Activated effector memory CD4-positive, alpha-beta T cell treated with anti-CD3 and anti-CD28 coated beads, Interleukin-2, amount 50 U/mL, for 16 hours (primary cell): ENCODE measurements at places on chromosomes 3 and 15.
A peak's percentile ranks its signal among the peaks of the same experiment; 100 is the strongest.

- no peak for DNase-seq
Observed at GRCh38 chr15:95658799-95659198, 671.7 kb upstream of the NR2F2 start.

GRCh38 chr3:42228796-42229195 lies 37.2 kb downstream of the CCK start:
- DNase-seq = no peak

DNA sequence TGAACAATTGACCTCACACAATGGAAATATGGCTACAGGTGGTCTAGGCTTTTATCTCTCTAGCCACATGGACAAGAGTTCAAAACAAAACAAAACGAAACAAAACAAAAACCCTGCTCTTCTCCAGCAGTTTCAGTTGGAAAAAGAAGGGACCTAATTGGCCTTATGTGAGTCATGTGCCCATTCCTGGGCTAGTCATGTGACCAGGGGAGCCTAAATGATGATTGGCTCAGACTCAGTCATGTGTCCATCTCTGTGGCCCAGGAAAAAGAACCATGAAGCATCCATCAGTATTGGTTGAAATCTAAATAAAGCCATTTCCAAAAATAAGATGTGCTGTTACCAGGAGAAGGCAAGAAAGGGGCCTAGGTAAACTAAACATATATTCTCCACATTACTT lies 96.8 kb downstream of the ANXA2 start:
- no peak for DNase-seq

GRCh38 chr3:66712210-66712609 lies 211.4 kb upstream of the LRIG1 start:
- DNase-seq = no peak

- DNase-seq = no peak
Observed at GRCh38 chr3:121809249-121809648, 25.6 kb downstream of the IQCB1 start.

GRCh38 chr3:64361962-64362735 lies 136.9 kb upstream of the PRICKLE2 start:
- DNase-seq = no peak

- DNase-seq = no peak
Observed at GRCh38 chr15:70463453-70463834, 299.9 kb downstream of the UACA start.

- DNase-seq = no peak
Observed at GRCh38 chr3:126269354-126269753, 87.9 kb downstream of the KLF15 start.

DNA sequence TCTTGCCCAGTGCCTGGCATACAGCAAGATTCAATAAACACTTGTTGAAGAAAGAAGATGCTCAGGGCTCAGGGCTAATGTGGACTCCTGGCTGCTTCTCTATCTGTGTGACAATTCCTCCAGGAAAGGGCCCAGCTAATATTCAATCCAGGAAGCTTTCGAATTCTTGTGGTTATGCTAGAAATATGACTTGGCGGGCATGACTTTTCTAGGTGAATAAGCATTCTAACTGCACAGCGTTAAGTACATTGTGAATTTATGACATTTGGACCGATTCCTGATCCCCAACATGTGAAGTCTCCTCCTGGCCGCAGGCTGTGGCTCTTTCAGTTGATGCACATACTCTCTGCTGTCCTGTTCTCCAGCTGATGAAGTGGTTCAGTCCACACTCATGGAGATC lies 117.0 kb downstream of the IMPG2 start:
- DNase-seq = no peak

GRCh38 chr3:188527389-188527788 lies 373.4 kb downstream of the LPP start:
- no peak for DNase-seq

DNA sequence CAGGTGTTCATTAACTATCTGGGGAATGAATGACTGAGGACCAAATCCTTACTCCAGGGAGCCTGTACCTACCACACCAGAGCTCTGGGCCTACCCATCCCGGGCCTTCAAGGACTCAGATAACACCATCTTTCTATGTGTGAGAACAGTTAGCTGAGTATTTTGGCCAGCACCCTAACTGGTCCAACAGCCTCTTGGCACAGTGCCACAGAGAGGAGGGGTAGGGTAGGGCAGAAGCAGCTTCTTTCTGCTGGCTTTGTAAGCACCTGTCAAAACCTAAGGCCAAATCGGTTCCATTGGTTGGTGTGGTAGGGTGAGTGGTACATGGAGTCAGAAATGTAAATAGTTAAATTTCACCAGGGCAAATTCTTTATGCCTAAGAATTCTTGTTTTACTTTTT lies 26.7 kb downstream of the ISL2 start:
- no peak for DNase-seq

DNA sequence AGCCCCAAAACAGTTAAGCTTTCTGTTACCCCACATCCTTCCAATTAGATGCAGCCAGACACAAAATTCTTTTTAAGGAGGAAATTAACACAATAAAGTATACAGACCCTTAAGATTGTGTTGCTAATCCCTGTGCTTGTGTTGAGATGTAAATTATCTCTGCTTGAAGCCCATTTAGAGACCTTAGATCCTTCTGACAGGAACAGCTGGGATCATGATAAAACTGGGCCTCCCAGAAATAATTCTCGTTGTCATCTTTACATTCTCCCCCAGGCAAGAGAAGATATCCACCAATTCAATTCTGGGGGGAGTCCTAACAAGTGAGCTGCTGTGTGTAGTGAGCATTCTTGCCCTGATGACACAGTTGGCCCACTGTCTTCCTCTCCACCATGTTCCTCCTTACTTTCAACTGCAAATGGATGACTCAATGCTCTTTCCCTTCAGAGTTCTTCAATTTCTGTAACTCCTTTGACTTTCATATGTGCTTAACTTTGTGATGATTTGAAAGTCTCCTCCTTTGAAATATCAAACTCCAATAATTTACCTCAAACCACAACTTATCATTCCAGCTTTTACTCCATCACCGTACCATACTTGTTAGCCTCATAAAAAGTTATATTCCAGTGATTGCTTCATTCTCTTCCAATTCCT lies 186.6 kb downstream of the RAP2B start:
- DNase-seq = no peak

DNA sequence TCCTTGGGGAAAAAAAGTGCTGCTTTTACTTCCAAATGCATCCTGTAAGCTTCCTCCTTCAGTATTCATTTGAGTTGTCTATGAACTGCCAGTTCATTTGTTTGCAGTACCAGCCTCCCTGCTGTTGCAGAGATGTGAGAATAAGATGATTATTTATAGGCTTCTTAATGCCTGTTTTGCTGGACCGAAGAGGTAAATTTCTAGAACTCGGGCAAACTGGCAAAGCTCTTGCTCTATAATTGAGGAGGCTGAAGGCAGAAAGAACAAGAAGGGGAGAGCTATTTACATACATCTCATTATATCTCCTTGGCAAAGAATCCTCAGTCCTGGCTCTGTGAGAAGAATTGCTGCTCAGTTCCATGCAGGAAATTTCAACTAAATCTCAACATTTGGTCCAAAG lies 790.4 kb downstream of the GRM7 start:
- DNase-seq = no peak

- DNase-seq = peak; percentile 87
Observed at GRCh38 chr15:63436872-63437375, 55.3 kb upstream of the CA12 start.

GRCh38 chr15:92900731-92901071 lies 577 bp downstream of the CHD2 start:
- no peak for DNase-seq

- DNase-seq = no peak
Observed at GRCh38 chr3:53973905-53974304, 82.2 kb upstream of the SELENOK start.

DNA sequence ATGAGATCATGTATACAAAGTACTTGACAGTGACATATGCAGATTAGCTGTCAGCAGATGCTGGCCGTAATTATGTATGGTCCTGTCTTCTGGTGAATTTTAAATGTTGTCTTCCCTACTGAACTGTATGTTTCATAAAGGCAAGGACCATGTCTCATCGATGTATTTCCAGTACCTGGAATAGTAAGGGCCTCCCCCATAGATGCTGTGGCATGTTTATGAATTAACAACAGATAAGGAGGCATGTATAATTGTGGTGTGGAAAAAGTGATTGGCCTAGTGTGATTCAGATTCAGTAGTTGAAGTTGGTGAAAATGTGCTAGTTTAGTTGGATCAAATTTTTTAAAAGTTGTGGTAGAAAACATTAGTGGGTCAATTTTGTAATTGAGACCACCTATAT lies 202.7 kb upstream of the SLC2A2 start:
- no peak for DNase-seq

GRCh38 chr15:90425726-90426346 lies 37.8 kb downstream of the IQGAP1 start:
- no peak for DNase-seq

GRCh38 chr3:71718072-71718471 lies 7.1 kb downstream of the EIF4E3 start:
- DNase-seq = peak; percentile 82

GRCh38 chr15:80100247-80100646 lies 40.8 kb downstream of the ZFAND6 start:
- no peak for DNase-seq

DNA sequence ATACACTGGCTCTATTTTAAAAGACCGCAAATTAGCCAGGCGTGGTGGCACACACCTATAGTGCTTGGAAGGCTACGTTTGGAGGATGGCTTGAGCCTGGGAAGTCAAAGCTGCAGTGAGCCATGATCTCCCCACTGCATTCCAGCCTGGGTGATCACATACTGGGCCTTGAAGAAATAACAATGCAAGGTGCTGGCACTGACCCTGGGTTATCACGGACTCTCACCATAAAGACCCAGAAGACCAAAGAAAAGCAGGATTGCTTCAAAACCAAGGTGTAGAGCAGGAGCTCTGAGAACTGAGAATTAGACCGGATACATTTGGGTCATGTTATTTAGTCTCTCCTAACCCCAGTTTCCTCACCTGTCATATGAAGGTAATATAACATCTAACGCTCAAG lies 14.8 kb downstream of the PIK3R4 start:
- DNase-seq = no peak

DNA sequence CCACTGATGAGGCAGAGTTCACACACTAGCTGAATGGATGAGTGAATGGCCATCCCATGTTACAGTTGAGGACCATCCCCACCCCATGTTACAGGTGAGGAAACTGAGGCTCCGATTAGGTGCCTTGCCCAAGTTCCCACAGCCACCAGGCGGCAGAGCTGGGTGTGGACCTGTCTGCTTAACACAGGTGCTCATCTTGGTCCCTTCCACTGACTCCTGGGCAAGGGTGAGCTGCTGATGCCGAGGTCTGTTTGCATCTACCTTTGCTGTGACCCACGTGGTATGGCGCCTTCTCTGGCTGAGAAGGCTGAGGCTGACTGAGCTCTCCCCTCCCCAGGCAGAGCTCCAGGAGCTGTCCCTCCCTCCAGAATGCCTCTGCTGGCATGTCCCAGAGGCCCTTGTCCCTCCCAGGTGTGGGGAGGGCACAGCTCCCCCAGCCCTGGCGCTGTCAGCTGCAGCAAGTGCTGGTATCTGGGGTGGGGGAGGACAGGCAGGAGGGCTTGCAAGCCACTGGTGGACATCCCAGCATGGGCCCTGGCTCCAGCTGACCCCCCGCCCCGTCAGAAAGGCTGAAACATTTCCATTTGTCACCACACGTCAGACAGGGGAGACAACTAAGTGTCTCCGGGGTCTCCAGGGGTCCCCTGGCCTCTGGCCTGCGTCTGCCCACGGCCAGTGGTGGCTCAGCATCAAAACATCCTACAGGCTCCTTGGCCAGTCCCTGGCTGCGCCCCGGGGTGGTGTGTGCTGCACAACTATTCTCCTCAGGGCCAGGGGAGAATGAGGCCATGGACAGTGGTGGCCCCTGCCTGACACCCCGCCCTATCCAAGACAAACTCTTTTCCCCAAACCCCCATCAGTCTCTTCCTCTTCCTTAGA lies 105.4 kb downstream of the ADCY5 start:
- DNase-seq = no peak
